ENCODE measurements at places on chromosomes 3 and 15. TPM values are rescaled to one million over a fixed set of nuclear protein-coding genes. Genes with fewer than 3 reads are reported as not detected.

SYNPR gene
- not detected for total RNA-seq

SLC2A2 gene
- total RNA-seq = not detected

TAGLN3 gene
- total RNA-seq = not detected

ANKRD28 gene
- total RNA-seq = 45.0 TPM

VGLL3 gene
- total RNA-seq = 87.2 TPM

TRIM71 gene
- not detected for total RNA-seq

C3orf22 gene
- not detected for total RNA-seq

MED12L gene
- 0.60 TPM for total RNA-seq

- peak; percentile 79 for DNase-seq
Measured at GRCh38 chr3:44323341-44323955, 15.1 kb upstream of the TCAIM start.

- no peak for DNase-seq
Measured at GRCh38 chr3:14889205-14889604, 58.2 kb upstream of the NR2C2 start.

DNA sequence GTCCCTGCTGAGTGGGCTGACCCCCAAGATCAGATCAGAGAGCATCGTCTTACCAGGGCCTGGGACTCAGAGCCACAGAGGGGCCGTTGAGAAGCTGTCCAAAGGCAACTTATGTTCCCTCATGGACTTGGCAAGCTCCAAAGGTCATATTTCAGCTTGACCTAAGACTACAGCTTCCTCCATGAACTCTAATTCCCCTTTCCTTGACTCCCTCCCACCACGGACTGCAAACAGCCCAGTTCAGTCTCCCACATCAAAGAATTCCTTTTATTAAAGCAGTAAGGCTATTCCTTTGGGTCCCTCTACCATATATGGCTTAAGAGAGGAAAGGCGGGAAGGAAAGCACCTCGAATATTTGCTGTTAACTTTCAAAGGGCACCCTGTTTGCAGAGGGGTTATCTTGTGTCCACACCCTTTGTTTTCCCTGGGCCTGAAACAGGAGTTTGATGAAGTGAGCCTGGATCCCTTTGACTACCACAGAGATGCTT is 146.1 kb upstream of the THBS1 start:
- DNase-seq = no peak

DNA sequence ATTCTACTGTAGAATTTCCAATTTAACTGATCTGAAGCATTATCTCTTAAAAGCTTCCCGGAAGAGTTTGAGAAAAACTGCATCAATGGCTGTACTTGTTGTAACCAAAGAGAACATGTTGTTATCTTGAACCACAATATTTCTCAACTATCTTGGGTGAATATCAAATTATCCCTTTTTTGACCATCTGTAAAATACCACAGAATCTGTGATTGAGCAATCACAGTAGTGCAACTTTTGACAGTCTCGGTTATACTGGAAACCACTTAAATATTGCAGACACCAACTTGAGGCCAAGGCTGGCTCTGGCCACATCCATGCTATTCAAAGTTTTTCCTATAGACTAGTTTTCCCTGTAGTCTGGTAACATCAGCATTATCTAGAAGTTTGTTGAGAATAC is 842.8 kb upstream of the EPHA6 start:
- DNase-seq = no peak

- DNase-seq = peak; percentile 74
Measured at GRCh38 chr3:158103887-158104327, 2.3 kb downstream of the SHOX2 start.

DNA sequence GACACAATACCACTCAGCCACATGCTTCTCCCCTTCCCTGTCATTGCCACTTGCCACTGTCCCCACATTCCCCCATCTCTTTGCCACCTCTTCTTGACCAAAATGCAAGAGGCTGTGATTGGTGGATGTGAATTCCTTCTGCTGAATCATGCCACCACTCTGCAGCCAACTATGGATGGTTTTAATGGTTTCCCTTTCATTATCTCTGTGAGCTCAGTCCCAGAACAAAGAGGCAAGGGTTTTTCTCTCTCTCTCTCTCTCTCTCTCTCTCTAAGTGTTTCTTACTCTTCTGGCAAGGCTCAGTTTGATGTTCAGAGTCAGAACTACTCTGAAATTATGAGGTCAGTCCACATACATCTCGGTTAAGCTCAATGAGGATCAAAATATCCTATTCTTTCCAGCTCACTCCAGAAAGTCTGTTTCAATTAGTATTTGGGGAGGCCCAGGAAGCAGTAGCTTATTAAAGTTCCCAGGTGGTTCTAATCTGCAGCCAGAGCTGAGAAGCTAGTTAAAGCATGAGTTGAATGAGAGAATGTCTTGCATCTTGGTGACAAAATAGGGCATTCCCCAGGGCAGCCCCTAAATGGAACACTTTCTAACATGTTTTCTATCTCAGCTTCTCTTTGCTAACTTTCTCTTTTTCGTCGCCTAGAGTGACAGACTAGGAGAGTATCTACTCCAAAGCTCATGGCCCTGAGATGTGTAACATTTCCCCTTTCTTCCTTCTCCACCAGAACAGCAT is 8.5 kb upstream of the ILDR1 start:
- DNase-seq = no peak

DNA sequence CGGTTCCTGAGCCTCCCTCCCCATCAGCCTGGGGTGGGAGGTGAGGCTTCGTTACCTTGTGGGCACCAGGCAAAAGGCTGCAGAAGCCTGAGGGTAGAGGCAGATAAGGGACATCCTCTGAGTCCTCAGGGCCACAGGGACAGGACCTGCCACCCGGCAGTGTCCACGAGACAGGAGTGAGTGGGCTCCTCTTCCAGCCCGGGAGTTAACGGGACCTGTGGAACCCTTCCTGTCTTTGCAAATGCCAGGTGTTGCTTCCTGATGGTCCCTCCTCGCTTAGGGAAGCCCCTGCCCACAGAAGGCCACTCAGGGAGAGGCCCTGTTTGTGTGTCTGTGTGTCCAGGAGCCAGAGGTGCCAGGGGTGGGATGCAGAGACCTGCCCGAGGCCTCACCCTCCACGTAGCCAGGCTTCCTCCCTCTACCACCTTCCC is 111.1 kb upstream of the ALDH1A3 start:
- DNase-seq = peak; percentile 58

DNA sequence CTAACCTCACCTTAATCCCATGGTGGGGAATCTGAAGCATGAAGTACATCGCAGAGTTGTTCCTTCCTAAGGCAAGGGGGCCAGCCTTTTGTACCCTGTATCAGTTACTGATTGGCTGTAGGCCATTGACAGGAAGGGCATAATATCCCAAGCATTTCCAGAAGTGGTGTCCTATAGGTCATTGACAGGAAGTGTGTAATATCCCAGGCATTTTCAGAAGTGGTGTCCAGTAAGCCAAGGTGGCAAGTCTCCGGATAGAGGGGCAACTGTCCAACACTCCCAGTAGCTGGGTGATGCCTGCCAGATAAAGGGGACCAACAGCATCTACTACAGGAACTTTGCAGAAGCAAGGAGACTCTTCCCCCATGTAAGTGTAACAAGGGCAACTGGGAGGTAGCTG is 52.1 kb upstream of the MYRIP start:
- DNase-seq = no peak

GRCh38 chr3:134690226-134690625 is 39.4 kb upstream of the KY start:
- DNase-seq = no peak

- DNase-seq = no peak
Measured at GRCh38 chr15:44033894-44034293, 161.2 kb downstream of the FRMD5 start.

GRCh38 chr3:184275381-184275701 is 481 bp upstream of the ECE2 start:
- peak; percentile 60 for DNase-seq

- DNase-seq = no peak
Measured at GRCh38 chr3:122272879-122273278, 52.2 kb upstream of the CSTA start.

DNA sequence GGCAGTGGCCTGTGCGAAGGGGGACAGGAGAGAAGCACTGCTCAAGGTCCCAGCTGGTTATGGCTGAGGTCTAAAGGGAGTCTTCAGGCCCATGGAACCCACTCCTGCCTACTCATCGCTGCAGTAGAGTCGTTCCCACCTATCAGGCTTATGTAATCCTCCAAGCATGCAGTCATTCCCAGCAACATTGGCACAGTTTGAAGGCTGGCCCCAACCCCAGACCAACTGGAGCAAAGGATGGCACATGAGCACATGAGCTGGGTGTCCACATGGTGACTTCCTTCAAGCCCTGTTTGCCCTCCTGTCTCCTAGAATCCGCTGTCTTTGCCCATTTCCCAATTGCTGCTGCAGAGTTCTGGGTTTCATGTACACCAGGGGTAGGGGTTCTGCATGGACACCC is 60.5 kb upstream of the FGD5 start:
- DNase-seq = no peak

Data from posterior vena cava (tissue), 2 donors.